ENCODE measurements at places on chromosomes 1 and 21. TPM values are rescaled to one million over a fixed set of nuclear protein-coding genes. Genes with fewer than 3 reads are reported as not detected.

NADK gene
- 37.6 TPM for total RNA-seq

UROD gene
- total RNA-seq, result 152 TPM

CGN gene
- total RNA-seq, result under 0.01 TPM

RUNX1 gene
- total RNA-seq, result 31.2 TPM

VWA5B1 gene
- total RNA-seq, result not detected

FAM163A gene
- under 0.01 TPM for total RNA-seq

Measured in smooth muscle cell of bladder (primary cell).